ENCODE measurements at places on chromosomes 2 and 18.

DNA sequence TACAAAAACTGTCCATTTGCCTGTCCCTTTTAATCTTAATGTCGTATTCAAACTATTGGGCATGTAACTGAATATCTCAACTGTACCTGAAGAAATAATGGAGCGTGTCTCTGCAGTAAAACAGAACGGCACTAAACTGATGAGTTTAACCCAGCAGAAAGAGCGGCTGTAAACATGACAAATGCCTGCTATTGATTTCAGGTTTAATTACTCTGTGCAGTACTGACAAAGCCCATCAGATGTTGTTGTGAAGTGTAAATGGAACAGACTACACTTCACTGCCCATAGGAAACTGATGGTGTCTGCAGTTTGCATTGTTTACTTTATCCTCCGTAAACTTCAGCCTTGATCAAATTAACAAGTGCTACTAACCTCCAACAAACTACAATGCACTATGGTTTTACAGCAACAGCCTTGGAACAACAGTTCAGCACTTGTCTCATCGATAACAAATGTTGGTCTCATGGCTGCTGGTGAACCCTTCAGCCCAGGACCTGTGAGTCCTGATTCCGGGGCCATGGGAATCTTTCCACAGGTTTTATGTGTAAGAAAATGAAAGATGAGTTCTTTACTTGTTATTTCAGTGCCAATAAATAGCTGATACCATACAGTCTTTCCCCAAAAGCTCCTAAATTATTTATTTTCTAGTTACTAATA is 316.5 kb downstream of the CCDC178 start:
- no peak for DNase-seq

GRCh38 chr2:104443145-104443544 is 410.8 kb upstream of the POU3F3 start:
- DNase-seq = no peak

- DNase-seq = no peak
These were observed 47.4 kb downstream of the IMPA2 start for GRCh38 chr18:12028674-12029073.

DNA sequence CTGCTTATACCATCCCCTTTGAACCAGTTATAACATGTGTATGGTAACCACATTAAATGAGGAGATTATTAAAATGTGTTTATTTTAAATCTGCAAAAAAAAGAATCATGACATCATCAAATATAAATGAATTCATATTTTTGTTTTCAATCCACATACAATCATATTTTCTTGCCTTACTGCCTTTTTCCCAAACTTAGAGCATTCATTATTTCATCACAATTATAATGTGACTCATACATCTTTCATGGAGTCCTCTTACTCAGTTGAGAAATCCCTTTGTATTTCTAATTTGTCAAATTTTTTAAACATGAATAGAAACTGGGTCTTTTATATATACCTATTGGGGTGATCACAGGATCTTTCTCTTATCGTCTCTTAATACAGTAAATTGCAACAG is 909.6 kb downstream of the DSC3 start:
- DNase-seq = no peak

GRCh38 chr2:61018318-61018755 is 282 bp upstream of the PUS10 start:
- DNase-seq = no peak

Data from T-helper 9 cell (primary cell).